Forelimb muscle (tissue), 1 donor: ENCODE measurements at places on chromosomes 4 and X. TPM values are rescaled to one million over a fixed set of nuclear protein-coding genes. Genes with fewer than 3 reads are reported as not detected.

DNA sequence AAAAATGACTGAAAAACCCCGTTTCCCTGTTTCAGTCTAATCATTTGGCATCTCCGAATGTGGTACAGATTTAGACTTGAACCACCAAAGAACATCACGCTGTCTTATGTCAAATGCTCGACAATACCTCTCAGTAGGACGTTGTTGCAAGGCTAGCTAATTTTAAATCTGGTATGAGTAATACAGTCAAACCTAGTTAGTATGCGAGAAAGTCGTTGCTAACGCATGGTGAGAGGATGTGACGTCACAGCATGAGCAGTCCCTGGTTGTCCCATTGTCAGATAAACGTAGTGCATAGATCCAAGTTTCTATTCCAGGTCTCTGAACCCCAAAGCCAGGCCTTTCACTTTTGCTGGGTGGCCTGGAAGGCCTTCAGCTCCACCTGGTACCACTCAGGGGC lies 44.7 kb downstream of the SETD7 start:
- no peak for DNase-seq

GRCh38 chrX:45903781-45904201 lies 641.4 kb downstream of the ZNF674 start:
- DNase-seq, result no peak

GRCh38 chr4:85783900-85784299 lies 308.9 kb downstream of the ARHGAP24 start:
- no peak for DNase-seq

DNA sequence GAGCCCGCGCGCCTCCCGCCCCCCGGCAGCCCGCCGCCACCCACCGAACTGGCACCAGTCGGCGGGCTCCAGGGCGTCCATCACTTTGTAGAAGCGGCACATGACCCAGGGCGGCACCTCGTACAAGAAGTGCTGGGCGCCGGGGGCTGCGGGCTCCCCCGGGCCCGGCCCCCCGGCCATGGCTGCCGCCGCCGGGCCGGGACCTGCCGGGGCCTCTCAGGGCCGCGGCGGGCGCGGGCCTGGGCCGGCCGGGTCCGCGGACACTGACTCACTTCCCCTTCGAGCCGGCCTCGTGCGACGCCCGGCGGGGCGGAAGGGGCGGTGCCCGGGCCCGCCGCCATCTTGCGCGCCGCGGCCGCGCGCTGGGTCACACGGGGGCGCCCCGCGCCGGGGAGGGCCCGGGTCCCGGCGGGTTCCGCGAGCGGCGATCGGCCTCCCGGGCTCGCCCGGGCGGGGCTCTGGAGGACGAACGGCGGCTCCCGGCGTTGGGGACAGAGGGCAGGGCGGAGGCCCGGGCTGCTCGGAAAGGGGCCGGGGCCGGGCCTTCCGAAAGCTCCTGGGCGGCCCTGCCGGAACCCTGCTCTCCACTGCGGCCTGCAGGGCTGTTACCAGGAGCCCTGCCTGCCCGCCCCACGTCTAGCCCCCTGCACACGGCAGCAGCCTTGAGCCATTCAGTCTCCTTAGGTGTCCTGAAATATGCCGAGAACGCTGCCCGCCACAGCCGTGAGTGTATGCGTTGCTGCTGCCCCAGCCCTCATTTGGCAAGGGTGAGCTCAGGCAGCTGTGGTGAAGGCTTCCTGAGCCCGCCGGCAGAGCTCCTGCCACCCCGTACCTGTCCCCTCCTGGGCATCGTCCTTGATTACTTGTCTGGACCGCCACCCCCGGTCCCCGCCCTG lies at the start of gene IRAK1:
TSS of gene IRAK1 (minus strand) at position 270 of the 896 bp plus-strand sequence. CDS start at position 180, 90 bp downstream.
- DNase-seq, result no peak

DNA sequence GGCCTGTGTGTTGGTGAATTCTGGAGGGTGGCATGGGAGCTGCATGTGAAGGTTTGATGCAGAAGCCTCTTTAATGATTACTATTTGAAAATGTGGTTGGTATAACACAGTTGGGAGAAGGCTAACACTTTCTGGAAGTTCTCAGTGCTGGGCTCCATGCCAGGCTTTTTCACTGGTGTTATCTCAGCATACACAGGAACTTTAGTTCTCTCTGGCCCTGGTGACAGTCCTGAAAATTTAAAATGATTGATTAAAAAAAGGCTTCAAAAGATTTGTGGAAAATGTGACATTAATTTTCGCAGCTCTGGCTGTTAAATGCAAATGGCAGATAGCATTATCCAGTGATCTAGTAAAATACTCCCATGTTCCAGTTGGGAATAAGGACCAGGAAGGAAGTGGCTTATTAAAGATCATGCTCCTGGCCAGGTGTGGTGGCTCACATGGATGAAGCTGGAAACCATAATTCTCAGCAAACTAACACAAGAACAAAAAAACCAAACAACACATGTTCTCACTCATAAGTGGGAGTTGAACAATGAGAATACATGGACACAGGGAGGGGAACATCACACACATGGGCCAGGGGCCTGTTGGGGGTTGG lies 36.6 kb downstream of the DIPK2B start:
- no peak for DNase-seq

GRCh38 chrX:77938083-77938680 lies 27.7 kb downstream of the ATP7A start:
- DNase-seq, result no peak

DNA sequence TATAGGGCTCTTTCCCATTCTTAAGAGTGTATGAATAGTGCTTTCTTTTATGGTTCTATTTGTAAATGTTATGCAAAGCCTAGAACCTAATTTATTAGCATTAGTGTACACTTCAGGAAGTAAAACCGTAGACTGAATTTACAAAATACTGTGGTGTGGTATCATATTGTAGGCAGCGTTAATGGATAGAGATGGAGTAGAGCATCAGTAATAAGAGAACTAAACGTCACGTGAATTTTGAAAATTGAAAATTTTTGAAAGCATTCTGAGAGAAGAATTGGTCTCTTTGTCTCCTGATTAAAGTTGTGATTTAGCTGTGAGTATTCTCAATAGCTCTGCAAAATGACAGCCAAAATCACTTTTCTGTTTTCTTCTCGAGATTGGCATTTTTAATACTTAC lies 2.9 kb downstream of the STIM2 start:
- no peak for DNase-seq

- DNase-seq, result no peak
Observed at GRCh38 chr4:185839194-185839712, 27.3 kb upstream of the SORBS2 start.

DNA sequence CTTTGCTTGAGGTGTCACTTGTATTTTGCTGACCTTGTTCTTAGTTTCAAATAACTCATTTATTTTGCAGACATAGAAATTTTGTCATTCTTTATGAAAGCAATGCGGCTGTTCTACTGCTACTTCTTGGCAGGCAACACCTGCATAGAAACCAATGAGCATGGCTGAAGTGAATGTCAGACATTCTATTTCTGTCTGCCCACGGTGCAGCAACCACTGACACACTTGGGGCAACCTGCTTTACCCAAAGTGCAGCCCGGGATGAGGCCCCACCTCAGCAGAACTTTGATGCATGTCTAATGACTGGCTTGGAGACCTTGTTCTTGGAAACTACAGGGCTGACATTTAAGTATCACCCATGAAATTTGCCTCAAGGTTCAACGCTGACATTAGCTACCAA lies 93.6 kb downstream of the RBM47 start:
- no peak for DNase-seq

DNA sequence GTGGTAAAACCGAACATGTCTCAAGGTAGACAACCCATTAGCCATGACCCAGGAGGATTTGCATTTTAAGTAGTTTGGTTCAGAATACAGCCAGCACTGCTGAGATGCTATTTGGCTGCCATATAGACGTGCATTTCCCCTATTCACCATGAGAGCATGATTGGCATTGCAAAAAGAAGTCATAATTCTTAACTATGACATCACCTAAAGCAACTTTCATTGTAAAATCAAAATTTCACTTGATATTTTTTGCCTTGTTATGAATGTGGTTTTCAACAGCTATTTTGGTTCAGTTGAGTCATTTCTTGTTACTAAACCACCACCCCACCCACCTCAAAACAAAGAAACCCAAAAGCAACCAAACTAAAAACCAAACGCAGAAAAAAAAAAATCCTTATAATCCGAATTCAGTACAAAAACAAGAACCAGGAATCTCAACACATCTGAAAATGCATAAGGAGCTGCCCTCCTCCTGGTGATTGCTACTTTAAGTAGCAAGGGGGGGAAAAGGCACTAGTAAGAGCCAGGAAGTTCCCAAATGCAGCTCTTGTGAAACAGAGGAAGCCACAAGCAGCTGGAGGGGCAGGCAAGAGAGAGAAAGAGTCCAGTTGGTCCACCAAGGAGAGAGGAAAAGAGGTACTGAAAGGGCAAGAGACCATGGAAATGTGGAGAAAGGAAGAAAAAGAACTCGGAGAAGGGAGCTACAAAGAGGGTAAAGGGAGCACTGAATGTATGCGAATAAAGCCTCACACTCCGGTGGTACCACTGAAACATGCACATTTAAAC lies 3.1 kb downstream of the SLITRK4 start:
- no peak for DNase-seq

- DNase-seq, result no peak
Observed at GRCh38 chrX:100208076-100208475, 202.0 kb downstream of the PCDH19 start.

GRCh38 chr4:13169731-13170525 lies 314.2 kb downstream of the RAB28 start:
- DNase-seq, result peak; percentile 11

GRCh38 chr4:7759216-7759615 lies 180.4 kb downstream of the AFAP1 start:
- DNase-seq, result no peak

DNA sequence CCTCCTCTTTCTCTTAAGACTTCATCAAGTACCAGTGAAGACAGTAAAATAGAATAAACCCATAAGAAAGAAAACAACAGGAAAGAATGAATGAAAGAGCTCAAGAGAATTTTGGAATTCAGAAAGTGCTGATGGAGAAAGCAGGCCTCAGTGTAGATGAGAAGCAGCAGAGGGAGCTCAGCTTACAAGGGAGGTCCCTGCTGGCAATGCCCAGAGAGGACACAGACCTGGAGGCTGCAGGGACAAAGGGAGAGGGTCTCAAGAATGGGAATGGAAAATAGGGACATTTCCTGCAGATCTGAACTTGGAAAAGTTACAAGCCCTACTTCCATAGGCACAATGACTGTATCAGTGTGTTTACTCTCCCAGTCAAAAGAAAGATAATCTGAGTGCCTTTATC lies 64.5 kb upstream of the MAGEA10 start:
- no peak for DNase-seq

GRCh38 chr4:85039526-85039925 lies 73.0 kb upstream of the WDFY3 start:
- no peak for DNase-seq

DNA sequence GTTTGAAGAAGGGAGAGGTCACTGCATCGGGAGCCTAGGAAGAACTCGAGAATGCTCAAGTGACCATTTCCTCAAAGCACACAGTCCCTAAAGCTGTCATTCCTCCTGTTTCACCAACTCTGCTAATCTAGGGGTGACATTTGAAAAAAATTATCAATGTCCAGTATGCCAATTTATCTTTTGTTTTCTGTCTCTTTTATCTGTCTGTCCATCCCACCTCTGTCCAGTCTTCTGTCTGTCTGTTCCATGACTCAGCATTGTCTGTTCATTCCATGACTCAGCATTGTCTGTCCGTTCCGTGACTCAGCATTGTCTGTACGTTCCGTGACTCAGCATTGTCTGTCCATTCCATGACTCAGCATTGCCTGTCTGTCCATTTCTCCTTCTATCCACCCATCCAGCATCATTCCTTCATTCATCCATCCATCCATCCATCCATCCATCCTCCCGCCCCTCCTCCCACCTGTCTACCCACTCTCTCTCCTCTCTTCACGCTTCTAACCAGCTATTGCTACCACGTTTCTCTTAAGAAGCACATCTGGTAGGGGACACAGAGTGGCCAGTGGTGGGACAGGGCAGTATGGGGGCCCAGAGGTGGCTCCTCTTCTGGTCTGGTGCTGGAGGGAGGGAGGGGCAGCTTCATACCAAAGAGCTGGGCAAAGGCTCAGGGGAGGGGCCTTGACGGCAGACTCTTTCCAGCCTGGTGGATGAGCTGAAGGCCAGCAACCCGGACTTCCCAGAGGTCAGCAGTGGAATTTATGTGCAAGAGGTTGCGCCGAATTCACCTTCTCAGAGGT lies 34.1 kb downstream of the HTRA3 start:
- no peak for DNase-seq

DNA sequence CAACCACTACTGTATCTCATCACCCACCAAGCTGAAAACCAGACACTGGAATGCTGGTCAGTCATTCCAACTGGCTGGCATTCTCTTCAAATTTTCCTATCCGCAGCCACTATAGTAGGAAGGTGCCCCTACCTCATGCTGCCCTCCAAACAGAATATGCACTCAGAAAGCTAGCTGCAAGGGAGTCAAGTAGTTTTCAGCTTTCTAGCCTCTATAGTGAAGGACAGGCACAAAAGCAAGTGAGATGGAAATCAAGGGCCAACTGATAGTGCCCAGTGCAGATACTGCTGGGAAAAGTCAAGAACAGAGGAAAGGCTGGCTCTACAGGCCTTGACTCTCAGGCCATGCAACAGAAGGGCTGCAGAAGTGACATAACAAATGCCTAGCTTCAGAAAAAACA lies 47.2 kb downstream of the BCOR start:
- no peak for DNase-seq

GRCh38 chrX:74527350-74527749 lies 87.1 kb downstream of the RLIM start:
- DNase-seq, result no peak

DNA sequence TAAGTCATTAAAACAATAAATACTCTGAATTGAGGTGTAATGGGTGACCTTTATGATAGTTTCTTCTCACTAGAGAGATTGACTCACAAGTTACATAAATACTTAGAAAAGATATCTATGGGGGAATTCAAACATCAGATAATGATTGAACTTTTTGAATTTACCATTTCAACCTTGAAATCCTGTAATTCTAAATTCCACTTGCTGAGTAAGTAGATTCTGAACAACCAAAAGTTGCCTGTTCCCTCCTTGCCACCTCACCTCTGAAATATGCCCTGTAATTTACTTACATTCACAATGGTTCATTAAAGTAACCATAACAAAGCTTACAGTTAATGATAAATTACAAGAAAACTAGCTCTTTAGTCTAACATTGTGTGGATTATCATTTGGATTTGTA lies 43.3 kb upstream of the SLC39A8 start:
- no peak for DNase-seq

Gene IKBKG
- 12.2 TPM for polyA plus RNA-seq

Gene FAM149A
- 5.8 TPM for polyA plus RNA-seq

Gene GPRASP1
- polyA plus RNA-seq, result 10.4 TPM

Gene ARHGAP10
- polyA plus RNA-seq, result 34.1 TPM

Gene PCYT1B
- polyA plus RNA-seq, result 2.0 TPM

Gene SYP
- polyA plus RNA-seq, result 1.0 TPM

Gene PASD1
- polyA plus RNA-seq, result 0.08 TPM

Gene RCHY1
- 22.7 TPM for polyA plus RNA-seq

Gene SPANXN4
- not detected for polyA plus RNA-seq

Gene CENPE
- 4.3 TPM for polyA plus RNA-seq
